Stimulated activated CD4-positive, alpha-beta T cell treated with anti-CD3 and anti-CD28 coated beads, Interleukin-2, amount 100 ng/mL, for 24 hours (primary cell): ENCODE measurements at places on chromosomes 3 and 15.

- no peak for DNase-seq
Observed at GRCh38 chr3:62312201-62312600, 61.1 kb downstream of the FEZF2 start.

DNA sequence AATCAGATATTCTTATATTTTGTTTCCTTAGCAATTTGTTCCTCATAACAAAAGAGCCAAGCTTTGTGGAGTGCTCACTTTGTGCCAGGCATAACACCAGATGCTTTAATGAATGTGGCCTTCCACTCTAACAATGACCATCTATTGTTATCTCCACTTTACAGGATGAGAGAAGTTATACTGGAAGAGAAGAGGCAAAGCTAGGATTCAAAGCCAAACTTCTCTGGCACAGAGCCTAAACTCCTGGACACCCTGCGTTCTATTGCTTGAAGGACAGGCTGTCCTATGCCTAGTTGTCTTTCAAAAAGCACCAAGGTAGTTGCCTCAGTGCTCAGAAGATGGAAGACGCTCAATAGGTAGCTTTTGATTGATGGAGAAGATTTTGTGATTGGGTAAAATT, 123.2 kb upstream of the FEZF2 start:
- no peak for DNase-seq

GRCh38 chr3:42709621-42710020, 7.0 kb upstream of the HHATL start:
- DNase-seq, result no peak

DNA sequence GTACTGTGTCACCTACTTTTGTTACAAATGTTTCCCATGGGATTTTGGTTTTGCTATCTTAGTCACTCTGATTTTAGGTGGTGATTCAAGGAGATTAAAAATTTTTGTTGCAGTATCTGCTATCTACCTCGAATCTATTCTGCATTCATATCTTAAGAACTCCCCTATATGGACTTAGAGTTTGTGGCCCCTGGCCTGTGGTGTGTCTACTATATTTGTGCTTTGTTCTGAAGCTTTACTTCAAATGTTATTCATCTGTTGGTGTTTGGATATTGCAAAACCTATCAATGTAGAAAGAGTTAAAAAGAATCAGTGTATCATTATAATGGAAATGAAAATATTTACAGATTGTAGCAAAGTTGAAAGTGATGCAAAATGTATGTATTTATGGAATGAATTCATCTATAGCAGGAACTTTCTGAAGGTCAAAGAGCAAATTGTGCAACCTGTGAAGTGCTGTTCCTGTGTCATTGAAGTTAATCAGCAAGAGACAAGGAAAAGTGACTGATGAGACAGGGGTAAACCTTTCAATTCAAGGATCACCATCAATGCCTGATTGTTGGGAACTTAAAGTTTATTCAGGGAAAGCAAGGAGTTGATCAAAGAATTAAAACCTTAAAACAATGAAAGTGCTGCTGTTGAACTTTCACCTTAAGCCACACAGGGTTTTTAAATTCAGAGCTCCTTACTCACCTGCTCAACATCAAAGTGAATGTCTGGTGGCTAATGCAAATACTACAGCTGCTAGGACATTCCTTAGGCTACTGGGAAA, 71.0 kb downstream of the SLMAP start:
- no peak for DNase-seq

- no peak for DNase-seq
Observed at GRCh38 chr3:42468111-42468510, 34.3 kb upstream of the VIPR1 start.

DNA sequence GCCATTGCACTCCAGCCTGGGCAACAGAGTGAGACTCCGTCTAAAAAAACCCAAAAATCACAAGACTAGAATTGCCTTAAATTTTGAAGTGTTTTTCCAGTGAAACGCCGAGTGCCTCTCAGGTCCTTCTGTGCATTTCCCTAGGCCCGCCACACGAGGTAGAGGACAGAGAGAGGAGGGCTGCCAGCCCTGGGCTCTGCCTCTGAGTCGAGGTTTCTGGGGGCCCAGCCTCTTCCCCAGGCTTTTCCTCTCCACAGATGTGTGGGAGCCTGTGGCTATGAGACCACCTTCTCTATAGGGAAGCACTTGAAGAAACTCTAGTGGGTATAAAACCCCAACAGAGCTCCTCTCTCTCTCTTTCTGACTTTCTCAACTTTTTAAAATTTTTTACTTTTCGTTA, 10.9 kb upstream of the EHD4 start:
- no peak for DNase-seq

DNA sequence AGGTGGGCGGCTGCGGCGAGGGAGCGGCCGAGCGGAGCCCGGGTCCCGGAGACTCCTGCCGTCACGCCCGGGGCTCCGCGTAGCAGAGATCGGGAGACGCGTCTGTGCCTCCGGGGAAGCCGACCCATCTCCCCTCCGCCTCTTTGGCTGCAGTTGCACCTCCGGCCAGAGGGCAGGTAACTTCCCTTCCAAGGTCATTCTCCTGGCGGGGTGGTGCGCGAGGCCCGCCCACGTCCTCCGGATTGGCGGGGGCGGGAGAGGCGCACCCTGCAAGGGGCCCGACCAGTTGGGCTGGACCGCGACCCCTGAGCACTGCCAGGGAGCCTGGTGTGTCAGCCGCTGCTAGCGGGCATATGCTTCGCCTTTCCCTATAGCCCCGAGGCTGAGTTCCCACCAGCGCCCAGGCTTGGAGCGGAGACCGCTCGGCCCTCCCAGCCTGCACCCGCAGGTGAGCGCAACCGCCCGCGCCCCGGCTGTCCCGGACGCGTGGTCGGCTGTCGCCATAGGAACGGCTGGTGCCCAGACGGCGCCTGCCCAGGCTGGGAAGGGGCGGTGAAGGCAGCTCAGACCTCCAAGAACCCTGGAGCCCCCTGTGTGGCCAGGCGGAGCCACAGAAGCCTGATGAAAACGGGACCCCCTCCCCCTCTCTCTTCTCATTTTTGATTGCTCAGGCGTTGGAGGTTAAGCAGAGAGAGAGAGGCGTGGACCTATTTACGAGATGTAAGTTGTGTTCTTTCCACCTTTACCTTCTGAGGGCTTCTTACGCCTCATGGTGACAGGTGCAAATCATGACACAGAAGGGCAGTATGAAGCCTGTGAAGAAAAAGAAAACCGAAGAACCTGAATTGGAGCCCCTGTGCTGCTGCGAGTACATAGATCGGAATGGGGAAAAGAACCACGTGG, 453 bp downstream of the ZDHHC23 start:
- DNase-seq, result peak; percentile 31

DNA sequence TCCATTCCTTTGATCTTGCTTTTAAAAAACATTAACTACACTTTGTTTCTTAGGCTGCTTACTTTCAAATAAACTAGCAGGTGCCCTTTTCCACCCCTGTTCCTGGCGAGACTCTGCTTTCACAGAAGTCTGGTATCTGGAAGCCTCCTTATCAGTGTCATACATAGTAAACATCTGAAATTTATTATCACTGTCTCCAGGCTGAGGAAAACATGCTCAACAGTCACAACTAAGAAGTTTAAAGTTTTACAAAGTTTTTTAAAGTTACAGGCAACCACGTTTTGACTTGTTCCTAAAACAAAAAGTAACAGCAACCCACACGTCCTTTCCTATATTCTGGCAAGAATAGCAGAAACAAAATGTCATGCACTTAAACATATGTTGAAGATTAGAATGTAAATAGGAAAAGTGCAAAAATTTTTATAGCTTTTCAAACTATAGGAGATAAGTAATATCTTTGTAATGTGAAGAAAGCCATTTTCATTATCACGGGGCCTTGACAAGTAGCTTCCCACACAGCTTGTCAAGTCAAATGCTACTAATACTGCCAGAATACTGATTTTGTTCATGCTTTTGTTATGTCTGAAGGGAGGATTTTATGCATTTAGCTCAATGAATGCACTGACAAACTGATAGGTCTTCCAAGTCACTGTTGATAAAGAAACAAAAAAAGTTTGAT, 275.2 kb upstream of the KCNMB2 start:
- DNase-seq, result no peak

- no peak for DNase-seq
Observed at GRCh38 chr3:174216946-174217718, 642.0 kb upstream of the NAALADL2 start.

DNA sequence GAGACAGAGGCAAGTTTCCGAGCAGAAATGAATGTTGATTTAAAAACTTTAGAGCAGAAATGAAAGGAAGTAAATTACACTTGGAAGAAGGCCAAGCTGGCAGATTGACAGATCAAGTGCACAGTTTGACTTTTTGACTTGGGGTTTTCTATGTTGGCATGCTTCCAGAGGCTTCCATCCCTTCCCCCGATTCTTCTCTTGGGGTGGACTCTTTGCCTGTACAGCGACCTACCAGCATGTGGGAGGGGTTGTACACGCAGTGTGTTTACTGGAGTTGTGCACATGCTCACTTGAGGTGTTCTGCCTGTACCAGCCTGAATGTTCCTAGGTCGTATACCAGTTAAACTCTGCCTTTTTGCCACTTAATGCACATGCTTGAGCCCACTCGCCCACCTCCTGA, 701.5 kb upstream of the GBE1 start:
- DNase-seq, result no peak

DNA sequence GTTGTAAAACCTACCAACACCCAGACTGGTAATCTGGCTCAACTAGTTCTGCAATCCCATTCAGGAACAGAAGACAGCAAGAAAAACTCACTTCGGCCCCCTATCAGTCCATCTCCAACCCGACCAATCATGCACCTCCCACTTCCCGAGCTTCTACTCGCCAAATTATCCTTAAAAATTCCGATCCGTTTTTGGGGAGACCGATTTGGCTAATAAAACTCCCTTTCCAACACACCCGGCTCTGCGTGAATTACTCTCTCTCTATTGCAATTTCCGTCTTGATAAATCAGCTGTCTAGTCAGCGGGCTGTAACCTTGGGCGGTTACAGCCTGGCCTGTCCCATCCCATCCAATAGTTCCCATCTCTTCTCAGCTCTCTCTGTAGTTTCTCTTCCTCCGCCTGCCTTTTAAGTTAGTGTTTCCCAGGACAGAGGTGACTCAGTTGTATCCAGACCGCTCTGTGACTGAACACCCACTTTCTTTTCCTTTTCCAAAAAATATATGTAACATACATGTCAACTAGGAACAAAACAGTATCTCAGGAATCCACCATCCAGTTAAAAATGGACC, 780 bp upstream of the ACAD9 start:
- no peak for DNase-seq

DNA sequence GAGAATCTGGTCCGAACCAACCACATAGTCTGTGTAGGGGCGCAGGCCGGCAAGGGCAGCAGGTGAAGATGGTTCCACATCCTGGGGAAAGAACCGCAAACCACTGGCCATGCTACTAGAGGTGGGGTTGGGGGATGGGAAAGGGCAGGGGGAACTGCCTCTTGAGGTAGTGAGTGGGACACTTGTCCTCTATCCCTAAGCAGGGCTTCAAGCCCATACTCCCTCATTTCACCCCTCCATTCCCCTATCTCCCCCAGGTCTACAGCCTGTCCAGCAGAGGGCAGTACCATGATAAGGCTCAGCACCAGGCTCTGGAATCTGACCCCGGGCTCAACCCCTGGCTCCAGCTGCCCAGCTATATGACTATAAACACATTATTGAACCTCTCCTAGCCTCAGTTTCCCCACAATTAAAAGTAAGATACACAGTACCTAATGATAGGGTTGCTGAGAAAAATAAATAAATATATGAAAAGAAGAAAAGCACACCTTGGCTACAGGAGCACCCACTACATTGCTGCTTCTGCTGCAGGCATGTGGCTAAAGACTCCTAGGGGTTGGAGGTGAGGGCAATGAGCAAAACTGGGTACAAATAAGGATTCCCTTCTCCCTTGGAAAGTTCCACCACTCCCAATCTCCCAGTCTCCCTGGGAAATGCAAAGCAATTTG, 6.3 kb downstream of the GORASP1 start:
- DNase-seq, result peak; percentile 54

DNA sequence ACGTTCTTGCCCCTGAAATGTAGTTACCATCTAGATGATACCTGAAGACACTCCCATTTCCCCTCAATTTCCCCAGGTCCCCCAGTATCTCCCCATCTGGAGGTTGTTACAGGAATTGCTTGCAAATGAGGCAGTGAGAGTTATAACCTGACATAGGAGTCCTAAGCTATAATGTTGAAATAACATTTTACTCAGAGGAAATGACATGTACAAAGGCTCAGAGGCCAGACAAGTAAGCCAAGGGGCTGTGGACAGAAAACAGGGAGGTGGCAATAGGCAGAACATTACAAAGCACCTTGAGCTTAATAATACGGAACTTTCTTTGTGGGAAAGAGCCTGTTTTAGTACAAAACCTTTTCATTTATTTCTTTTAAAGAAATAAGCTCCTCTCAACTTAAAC, 171.9 kb downstream of the FRMD5 start:
- DNase-seq, result no peak

- peak; percentile 20 for DNase-seq
Observed at GRCh38 chr3:33385423-33385822, 54.8 kb downstream of the UBP1 start.

DNA sequence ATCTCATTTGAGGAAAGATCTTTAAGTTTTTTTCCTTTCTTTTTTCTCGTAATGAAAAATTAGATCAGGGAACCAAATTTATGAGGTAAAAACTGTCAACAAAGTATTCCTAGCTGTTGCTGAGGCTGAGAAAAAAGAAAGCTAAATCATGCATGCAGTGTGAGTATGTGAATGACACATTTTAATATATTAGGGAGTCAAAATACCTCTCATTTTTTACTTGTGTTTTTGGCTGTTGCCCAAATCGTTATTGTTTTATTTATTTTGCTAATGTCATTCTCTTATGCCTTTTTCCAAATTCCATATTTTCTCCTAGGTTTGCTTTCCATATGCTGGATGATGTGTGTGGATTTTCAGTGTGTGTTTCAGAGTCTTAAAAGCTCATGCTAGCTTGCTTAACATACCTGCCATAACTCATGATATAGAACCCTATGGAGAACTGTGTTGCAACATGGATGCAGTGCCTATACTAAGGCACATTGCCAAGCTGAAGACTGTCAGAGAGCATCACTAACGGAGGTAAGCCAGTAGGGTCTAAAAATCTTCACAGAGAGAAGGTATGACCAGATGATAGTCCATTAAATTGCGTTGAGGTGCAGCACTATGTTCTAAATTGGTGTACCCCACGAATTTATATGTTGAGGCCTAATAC, 629.5 kb upstream of the KCNMB2 start:
- DNase-seq, result no peak

- no peak for DNase-seq
Observed at GRCh38 chr3:107796791-107797190, 274.0 kb downstream of the BBX start.
